ENCODE measurements at places on chromosomes 12 and 14.

GRCh38 chr12:69985656-69986055 lies 160.6 kb downstream of the MYRFL start:
- DNase-seq = no peak

GRCh38 chr12:116996621-116997020 lies 85.9 kb downstream of the FBXW8 start:
- DNase-seq = no peak

GRCh38 chr14:93114068-93114710 lies 1.5 kb downstream of the ITPK1 start:
- no peak for DNase-seq

GRCh38 chr12:109084425-109084824 lies 8.8 kb downstream of the ALKBH2 start:
- no peak for DNase-seq

Measured in CD4-positive, alpha-beta T cell treated with Interleukin-4 for 1 hour (primary cell).